ENCODE measurements at places on chromosomes 11 and 22. TPM values are rescaled to one million over a fixed set of nuclear protein-coding genes. Genes with fewer than 3 reads are reported as not detected.

MUC2 gene
- 18.2 TPM for total RNA-seq

MYEOV gene
- not detected for total RNA-seq

GRCh38 chr11:104668797-104669463 is 229.3 kb downstream of the CASP12 start:
- peak; percentile 59 for DNase-seq

DNA sequence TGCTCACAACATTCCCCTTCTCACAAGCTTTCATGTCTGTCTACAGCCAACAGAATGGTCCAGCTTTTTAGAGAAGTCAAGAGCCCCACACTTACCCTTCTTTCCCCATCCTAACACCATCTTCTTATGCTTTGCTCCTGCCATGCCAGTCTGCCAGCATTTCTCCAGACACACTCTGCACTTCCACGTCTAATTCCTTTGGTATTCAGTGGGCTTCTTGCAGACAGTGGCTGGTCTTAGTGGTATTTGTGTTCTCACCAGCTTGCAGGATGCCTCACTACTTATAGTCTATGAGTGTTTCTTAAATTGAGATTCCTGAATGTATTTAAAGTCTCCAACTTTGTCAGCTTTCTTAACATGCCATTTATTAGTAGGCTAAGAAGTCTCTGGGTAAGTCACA is 154.4 kb downstream of the BBOX1 start:
- DNase-seq = no peak

GRCh38 chr11:3095712-3096361 is 38.6 kb upstream of the CARS1 start:
- DNase-seq = peak; percentile 39

DNA sequence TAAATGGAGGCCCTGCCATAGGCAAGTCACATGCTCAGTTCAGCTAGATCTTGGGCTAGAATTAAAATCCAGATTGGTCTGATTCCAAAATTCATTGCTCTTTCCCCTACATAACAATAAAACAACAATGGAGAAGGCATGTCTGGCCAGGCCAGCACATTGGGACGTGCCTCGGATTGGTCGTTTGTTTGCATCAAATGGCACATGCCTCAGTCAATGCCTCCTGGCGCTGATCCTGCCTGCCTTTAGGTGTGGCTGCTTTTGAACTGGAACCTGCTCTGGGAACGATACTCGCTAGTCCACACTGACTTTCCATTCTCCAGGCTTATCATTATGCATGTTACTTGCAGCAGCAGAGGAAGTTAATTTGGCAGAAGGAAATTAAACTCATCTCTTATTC is 322.1 kb downstream of the NELL1 start:
- no peak for DNase-seq

NAALADL1 gene
- 0.76 TPM for total RNA-seq

DNA sequence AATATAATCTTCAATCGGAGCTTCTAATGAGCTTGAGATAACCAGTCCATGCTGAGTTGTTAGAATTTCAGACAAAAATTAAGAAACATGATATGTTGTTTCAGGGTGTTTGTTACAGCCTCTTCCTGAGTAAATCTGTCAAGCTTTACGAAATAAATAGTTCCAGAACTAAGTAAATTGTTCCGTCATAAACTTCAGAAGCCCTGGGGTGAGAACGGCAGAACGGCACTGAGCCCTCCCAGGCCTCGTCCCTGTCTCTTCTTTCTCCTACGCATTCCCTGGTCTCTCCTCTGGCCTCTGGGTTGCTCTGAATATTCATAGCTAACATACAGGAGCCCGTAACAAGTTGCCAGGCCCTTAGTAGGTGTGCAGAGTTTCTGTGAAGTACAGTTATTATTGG is 390.8 kb upstream of the NARS2 start:
- DNase-seq = no peak

DNA sequence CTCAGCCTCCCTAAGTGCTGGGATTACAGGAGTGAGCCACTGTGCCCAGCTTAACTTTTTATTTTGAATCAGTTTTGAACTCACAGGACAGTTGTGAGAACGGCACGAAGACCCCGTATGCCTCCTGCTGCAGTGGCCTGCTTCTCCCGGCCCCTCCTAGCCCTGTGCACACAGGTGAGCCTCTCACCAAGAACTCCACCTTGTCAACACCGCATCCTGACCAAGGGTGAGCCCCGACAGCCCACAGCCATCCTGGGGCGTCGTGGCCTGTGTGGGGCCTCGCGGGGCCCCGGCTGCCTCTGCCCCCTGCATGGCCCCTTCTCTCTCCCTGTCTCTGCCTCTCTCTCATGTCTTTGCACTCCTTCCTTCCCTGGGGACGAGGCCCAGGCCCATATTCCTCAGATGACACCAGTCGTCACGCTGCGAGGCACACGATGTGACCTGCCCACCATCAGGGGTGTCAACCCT is 38.8 kb downstream of the GNB1L start:
- no peak for DNase-seq

- DNase-seq = no peak
Observed at GRCh38 chr11:72951888-72952287, 137.7 kb downstream of the ATG16L2 start.

DNA sequence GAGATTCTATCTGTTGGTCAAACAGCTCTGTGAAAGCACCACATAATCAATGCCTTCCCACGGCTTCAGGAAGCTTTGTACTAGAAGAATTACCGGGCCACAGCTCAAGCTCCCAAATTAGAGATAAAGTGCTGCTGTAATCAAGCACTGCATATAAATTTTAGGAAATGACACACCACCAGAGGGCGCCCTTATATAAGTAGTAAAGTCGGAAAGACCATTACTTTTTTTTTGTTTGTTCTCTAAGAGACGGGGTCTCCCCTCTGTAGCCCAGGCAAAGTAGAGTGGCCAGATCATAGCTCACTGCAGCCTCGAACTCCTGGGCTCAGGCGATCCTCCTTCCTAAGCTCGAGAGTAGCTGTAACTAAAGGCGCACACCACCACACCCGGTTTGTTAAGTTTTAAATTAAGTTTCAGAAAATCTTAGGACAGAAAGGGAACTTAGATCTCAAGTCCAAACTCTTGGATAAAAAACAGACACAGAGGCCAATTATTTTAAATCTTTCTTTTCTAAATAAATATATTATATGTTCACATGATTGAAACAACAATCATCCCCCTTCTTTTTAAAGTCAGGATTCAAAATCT is 32.6 kb downstream of the PRCP start:
- peak; percentile 94 for DNase-seq

BARX2 gene
- total RNA-seq = 0.10 TPM

CDC42EP1 gene
- 31.4 TPM for total RNA-seq

Data from hepatocyte (in vitro differentiated cells).